ENCODE measurements at places on chromosomes 1 and 21.

DNA sequence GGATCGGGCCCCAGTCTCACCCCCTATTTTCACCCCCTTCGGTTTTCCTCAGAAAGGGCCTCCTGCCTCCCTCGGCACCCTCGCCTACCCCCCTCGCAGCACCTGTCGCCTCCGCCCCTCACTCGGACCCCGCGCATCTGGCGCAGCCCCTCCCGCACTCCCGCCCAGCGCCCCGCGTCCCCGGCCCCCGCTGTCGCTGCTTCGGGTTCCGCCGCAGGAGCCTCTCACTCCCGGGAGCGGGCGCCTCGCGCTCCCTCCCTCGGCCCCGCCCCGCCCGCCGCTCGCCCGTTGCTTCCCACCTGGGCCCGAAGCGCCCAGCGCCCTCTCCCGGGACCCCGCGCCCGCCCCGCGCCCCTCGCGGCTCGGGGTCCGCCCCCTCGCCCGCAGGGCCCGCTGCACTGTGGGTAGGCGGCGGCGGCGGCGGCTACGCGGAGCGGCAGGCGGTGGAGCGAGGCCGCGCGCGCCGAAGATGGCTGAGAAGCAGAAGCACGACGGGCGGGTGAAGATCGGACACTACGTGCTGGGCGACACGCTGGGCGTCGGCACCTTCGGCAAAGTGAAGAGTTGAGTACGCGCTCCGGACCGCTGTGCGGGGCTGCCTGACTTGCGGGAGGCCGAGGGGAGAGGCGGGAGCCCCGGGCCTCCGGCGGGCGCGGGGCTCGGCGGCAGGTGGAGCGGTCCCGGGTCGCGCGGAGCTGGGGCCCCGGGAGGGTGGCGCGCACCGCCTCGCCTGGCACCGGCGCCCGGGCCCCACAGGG is at the start of gene PRKAA2:
PRKAA2 (plus strand) TSS at position 396 of the 758 bp plus-strand sequence; CDS start at position 470, 74 bp downstream.
- peak; percentile 9 for DNase-seq

- DNase-seq, result no peak
These were observed 173.7 kb downstream of the GABPA start for GRCh38 chr21:25908495-25908894.

- no peak for DNase-seq
These were observed 153.6 kb downstream of the HIVEP3 start for GRCh38 chr1:41765152-41765551.

GRCh38 chr1:154940213-154940560 is 3.7 kb upstream of the PMVK start:
- no peak for DNase-seq

GRCh38 chr21:41381731-41382130 is 19.9 kb downstream of the MX2 start:
- no peak for DNase-seq

DNA sequence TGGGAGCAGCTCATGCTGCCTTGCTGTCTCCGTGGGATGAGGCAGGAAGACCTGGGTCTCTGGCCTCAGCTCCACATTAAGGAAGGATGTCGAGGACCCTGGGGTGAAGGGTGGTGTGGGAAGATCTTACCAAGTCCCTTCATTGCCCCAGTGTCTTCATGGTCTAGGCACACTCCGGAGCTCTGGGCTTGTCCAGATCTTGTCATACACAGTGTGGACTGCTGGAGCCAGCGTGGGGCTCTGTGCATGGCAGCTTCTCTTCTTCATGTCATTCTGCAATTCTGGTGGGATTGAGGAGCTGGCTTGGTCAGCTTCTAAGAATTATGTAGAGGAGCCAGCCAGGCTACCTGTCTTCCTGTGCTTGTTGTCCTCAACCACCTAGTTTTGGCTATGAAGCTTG is 79.3 kb upstream of the ETV3 start:
- DNase-seq, result no peak

- no peak for DNase-seq
These were observed 57.9 kb downstream of the MIER1 start for GRCh38 chr1:66982561-66983260.

- DNase-seq, result no peak
These were observed 104.9 kb upstream of the PLD5 start for GRCh38 chr1:242629396-242629795.
